ENCODE measurements at places on chromosomes 12 and 14.

DNA sequence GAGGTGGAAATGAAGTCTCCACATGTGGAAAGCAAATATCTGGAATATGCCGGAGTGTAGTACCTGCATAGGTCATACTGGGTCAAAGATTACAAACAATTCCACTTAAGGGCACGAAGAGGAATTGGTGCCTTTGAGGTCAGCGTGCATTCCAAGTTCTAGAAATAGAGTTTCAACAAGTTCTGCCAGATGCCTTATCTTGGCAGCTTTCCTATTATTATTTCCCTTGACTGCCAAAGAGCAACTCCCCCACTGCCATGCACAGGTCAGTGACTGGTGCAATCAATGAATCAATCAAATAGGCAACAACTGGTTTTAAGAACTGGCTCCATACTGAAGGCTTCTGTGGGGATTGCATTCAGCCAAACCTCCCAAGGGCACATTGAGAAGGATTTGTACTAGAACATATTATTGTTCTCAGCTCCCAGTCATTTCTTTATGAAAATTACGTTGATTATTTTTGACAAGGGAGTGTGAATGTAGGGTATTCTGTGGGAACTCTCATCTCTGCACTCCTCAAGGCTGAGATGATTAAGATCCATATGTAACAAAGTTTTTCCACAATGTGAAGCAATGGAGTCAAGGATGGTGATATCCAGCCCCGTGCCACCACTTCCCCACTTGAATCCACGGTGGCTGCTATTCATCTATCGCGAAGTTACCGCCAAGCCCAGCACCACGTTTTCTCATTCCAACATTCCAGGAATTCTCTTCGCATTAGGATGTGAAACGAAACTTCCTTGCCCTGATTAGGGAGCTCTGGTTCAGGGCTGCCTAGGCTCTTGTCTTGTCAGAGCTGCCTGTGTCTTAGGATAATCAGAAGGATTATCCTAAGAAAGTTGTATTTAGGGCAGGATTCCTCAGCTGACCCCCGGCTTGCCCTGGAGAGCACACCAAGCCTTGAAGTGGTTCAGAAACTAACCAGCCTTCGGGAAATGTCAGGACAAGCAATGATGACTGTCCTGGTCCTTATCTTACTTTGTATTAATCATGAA, 115.1 kb upstream of the PCED1B start:
- DNase-seq, result no peak

- no peak for DNase-seq
Measured at GRCh38 chr12:94898388-94898787, 105.1 kb downstream of the NDUFA12 start.

- peak; percentile 22 for DNase-seq
Measured at GRCh38 chr12:69243099-69244084, 4.0 kb downstream of the CPSF6 start.

DNA sequence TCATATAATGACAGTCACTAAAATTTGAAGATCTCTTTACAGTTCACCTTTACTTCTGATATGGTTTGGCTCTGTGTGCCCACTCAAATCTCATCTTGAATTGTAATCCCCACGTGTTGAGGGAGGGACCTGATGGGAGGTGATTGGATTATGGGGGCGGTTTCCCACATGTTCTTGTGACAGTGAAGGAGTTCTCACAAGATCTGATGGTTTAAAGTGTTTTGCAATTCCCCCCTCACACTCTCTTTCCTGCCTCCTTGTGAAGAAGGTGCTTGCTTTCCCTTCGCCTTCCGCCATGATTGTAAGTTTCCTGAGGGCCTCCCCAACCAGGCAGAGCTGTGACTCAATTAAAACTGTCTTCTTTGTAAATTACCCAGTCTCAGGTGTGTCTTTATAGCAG, 27.3 kb upstream of the CD9 start:
- DNase-seq, result no peak

GRCh38 chr12:32920506-32921085, 24.0 kb upstream of the PKP2 start:
- DNase-seq, result no peak

DNA sequence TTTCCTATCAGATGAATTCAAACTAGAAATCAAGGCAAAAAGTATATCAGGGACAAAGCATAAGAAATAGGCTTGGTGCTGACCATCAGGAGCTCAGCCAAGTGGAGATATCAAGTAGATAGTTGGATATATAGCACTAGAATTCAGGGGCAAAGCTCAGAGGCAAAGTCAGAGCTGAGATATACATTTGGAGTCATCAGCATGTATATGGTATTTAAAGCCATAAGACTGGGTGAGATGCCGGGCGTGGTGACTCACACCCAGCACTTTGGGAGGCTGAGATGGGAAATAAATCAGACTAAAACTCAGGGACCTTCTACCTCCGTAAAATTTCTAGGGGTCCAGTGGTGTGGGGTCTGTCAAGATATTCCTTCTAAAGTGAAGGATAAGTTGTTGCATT, 38.9 kb upstream of the LIMA1 start:
- no peak for DNase-seq

DNA sequence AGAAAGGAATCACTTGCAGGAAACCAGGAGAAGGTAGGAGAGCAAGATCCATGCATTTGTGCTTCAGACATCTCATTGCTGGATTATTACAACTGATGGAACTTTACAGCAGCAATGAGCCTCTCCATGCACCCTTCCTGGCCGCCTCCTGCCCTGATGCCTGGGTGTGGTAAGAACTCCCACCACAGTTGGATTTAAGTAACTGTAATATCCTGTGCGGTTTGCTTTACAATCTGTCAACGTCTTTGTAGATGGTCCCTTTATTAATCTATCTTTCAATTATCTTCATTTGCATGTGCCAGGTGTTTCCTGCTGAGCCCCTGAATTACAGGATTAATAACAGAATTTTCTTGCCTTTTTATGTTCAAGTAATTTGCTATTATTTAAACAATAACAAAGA, 1300.5 kb upstream of the TMEM132C start:
- DNase-seq, result no peak

GRCh38 chr14:36522972-36523715, 3.1 kb upstream of the NKX2-1 start:
- no peak for DNase-seq

- DNase-seq, result no peak
Measured at GRCh38 chr12:57889500-57889989, 43.0 kb upstream of the CTDSP2 start.

GRCh38 chr14:24673059-24673458, 39.1 kb upstream of the GZMB start:
- no peak for DNase-seq

GRCh38 chr14:99516871-99517642, 35.8 kb downstream of the CCNK start:
- no peak for DNase-seq

- no peak for DNase-seq
Measured at GRCh38 chr12:54830199-54830598, 24.1 kb upstream of the MUCL1 start.

DNA sequence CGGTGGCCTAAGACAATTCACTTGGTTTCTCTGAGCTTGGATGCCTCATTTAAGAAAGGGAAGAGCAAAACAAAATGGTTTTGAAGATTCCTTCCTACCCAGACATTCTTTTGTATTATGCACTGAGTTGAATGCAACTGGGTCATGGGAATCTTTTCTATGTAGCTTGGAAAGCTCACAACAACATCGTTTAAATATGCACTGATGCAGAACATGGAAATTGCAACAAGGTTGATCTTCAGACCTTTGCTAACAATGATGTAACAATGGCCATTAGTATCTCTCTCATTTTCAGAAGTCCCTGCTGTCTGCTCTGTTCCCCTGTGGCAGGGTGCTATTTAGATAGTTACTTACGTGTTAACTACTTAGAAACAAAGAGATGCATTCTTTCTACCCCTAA, 30.1 kb upstream of the IGF1 start:
- no peak for DNase-seq

DNA sequence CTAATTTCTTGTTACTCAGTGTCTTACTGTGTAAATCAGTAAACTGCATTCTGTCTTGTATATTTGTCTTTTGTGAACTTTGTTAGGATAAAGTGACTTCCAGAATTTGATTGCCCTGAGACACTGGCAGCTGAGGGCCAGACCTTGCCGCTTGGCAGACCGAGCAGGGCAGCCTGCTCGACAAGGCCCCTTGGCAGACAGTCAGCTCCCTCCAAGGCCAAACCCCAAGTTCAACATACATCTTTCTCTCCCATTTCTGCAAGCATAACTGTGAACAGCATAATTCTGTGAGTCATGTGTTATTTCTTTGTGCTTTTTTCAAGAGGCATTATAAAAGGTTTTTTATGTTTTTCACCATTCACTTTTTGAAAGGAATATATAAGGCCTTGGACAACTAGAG, 39.2 kb upstream of the BMAL2 start:
- no peak for DNase-seq

- no peak for DNase-seq
Measured at GRCh38 chr12:49909356-49909755, 5.7 kb upstream of the FAIM2 start.

- DNase-seq, result no peak
Measured at GRCh38 chr14:33734387-33734786, 216.5 kb downstream of the EGLN3 start.

GRCh38 chr12:27233814-27234213, 10.3 kb upstream of the STK38L start:
- DNase-seq, result no peak

GRCh38 chr12:25971654-25972041, 13.2 kb downstream of the RASSF8 start:
- no peak for DNase-seq

GRCh38 chr12:49854976-49855375, 12.1 kb upstream of the BCDIN3D start:
- no peak for DNase-seq

DNA sequence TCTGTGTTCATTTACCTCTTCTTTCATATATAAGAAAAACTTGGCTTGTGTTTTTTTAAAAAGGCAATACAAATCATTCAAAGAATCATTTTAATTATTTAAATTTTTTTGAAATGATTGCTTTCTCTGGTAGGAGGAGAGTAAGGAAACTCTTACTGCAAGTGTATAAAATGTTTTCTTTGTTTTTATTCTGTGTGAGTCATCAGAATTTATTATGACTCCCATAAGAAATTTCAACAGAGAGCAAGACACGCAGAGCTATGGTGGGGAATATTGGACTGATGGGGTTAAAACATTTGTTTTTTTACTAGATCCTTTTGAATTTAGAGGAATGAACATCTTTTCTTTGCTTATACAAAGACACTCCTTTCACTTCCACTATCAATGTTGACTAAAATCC, 119.1 kb upstream of the ATXN7L3B start:
- no peak for DNase-seq

GRCh38 chr12:79001404-79001803, 136.8 kb downstream of the SYT1 start:
- no peak for DNase-seq

- no peak for DNase-seq
Measured at GRCh38 chr12:130212384-130212989, 50.2 kb downstream of the FZD10 start.

DNA sequence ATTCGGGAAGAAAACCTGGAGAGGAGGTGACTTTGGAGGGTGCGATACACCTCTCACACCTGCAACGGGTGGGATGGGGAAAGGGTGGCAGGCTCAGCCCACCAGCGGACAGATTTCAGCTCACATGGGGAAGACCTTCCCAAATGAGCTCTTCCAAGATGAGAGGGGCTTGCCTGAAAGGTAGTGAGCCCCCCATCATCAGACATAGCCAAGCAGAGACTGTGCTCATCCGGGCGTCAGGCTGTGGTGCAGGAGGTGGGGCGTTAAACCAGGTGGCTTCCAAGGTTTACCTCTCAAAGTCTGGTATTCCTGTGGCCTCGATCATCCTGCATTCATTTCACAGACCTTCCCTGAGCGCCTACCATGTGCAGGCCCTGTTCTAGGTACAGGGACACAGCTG, 105.4 kb upstream of the FKBP4 start:
- no peak for DNase-seq

GRCh38 chr12:102848832-102849231, 68.2 kb downstream of the PAH start:
- DNase-seq, result no peak

DNA sequence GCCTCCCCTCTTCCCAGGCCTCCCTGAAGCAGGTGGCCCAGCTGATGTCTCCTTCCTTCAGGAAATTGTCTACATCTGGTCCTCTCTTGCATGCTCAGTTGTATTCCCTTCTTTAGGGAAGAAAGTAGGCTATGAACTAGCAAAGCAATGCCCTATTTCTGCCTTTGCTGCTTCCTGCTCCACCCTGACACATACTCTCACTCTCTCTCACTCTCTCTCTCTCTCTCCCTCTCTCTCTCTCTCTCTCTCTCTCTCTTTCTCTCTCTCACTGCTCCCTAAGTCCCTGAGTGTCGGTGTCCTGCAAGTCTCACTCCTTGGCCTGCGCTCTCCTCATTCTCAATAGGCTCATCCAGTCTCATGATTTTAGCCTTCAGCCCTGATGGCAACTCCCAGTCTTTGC, 19.4 kb upstream of the PARP11 start:
- DNase-seq, result peak; percentile 30

- DNase-seq, result no peak
Measured at GRCh38 chr14:81087230-81087629, 131.8 kb downstream of the TSHR start.

GRCh38 chr12:67925077-67925476, 64.2 kb upstream of the IFNG-AS1 start:
- DNase-seq, result no peak

GRCh38 chr12:1030779-1031178, 39.8 kb downstream of the ERC1 start:
- DNase-seq, result no peak

DNA sequence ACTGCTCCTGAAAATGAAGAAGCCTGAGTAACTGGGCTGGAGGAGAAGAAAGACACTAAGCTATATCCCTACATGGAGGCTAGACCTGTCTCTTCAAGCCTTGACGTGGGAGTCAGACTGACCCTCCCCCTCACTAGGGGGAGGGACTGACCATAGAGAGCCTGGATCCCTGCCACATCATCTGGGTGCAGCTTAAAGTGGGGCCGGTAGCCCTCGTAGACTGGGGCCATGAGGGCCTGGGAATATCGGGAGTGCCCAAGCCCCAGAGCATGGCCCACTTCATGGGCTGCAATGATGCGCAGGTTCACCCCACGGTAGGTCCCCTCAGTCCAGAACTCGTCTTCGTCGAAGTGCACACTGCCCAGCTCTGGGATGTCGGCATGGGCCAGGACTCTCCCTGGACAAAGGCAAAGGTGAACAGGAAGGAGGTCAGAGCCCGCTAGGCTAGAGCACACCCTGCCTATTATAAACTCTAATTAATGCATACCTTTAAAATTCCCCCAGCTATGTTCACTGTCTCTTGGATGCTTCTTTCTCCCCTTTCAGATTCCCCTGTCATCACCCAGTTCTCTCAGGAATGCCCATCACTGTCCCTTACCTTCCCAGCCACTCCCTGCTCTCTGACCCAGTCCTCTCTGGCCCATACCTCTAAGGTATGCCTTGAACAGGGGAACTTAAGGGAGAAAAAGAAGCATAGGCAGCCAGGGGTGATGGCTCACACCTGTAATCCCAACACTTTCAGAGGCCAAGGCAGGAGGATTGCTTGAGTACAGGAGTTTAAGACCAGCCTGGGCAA, 3.2 kb downstream of the MMP19 start:
- no peak for DNase-seq

GRCh38 chr12:96053476-96054243, 18.3 kb upstream of the LTA4H start:
- no peak for DNase-seq

Data from CD4-positive, alpha-beta T cell treated with Interleukin-12 subunit alpha and Interleukin-12 subunit beta, for 1 hour (primary cell).